Activated CD4-positive, alpha-beta T cell treated with anti-CD3 and anti-CD28 coated beads for 4 hours (primary cell): ENCODE measurements at places on chromosomes 7 and 10.

DNA sequence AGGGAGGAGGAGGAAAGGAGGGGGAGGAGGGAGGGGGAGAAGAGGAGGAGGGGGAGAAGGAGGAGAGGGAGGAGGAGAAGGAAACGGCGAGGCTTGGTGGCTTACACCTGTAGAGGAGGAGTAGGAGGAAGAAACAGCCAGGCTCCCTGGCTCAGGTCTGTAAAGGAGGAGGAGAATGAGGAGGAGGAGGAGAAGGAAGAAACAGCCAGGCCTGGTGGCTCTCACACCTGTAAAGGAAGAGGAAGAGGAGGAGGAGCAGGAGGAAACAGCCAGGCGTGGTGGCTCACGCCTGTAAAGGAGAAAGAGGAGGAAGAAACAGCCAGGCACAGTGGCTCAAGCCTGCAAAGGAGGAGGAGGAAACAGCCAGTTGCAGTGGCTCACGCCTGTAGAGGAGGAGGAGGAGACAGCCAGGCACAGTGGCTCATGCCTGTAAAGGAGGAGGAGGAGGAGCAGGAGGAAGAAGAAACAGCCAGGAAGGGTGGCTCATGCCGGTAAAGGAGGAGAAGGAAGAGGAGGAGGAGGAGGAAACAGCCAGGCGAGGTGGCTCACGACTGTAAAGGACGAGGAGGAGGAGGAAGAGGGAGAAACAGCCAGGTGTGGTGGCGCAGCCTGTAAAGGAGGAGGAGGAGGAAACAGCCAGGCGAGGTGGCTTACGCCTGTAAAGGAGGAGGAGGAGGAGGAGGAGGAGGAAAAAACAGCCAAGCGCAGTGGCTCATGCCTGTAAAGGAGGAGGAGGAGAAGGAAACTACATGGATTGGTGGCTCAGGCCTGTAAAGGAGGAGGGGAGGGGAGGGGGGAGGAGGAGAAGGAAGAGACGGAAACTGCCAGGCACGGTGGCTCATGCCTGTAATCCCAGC, 14.9 kb upstream of the CRCP start:
- DNase-seq = peak; percentile 8

- DNase-seq = no peak
These were observed 15.5 kb upstream of the SEMA3C start for GRCh38 chr7:80934321-80934720.

GRCh38 chr7:51620706-51621105, 304.1 kb upstream of the COBL start:
- no peak for DNase-seq

DNA sequence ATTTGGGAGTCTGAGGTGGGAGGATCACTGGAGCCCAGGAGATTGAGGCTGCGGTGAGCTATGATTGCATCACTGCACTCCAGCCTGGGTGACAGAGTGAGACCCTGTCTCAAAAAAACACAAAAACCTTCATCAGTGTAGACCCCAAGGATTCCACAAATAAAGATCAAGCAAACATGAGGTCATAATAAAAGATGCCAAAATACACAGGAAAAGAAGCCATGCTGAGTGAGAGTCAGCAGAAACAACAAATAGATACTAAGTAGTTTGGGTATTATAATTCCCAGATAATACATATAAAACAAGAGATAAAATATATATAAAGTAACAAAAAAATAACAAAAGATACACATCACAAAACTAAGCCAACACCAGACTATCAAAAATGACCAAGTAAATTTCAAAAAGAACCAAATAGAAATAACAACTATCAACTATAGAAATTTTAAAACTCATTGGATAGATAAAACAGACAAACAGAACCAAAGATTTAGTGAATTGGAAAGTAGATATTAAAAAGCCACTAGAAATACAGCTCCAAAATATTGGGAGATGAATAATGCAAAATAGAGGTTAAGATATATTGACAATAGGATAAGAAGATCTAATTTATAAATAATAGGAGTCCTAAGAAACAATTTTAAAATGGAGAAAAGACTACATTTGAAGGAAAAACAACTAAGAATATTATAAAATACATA, 48.9 kb upstream of the FHIP2A start:
- no peak for DNase-seq

DNA sequence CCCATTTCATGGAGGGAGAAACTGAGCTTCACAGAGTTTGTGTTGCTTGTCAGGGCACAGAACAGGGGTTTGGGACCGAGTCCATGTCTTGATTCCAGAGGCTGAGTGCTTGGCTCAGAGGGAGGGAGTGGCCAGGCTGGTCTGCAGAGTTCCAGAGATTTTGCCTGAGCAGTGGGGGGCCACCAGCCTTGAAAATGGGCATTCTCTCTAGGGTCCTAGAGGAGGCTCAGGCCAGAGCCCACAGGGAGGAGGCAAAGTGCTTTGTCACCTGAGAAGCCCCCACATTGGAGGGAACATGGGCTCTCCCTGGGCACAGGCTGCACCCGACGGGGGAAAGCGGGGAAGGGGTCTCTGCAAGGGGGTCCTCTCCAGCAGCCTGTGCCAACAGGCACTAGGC, 51.5 kb downstream of the DOCK1 start:
- DNase-seq = no peak

- DNase-seq = no peak
These were observed 212.1 kb upstream of the PPP1R3A start for GRCh38 chr7:114130866-114131265.

- DNase-seq = no peak
These were observed 4.5 kb downstream of the CPED1 start for GRCh38 chr7:120992965-120993494.

DNA sequence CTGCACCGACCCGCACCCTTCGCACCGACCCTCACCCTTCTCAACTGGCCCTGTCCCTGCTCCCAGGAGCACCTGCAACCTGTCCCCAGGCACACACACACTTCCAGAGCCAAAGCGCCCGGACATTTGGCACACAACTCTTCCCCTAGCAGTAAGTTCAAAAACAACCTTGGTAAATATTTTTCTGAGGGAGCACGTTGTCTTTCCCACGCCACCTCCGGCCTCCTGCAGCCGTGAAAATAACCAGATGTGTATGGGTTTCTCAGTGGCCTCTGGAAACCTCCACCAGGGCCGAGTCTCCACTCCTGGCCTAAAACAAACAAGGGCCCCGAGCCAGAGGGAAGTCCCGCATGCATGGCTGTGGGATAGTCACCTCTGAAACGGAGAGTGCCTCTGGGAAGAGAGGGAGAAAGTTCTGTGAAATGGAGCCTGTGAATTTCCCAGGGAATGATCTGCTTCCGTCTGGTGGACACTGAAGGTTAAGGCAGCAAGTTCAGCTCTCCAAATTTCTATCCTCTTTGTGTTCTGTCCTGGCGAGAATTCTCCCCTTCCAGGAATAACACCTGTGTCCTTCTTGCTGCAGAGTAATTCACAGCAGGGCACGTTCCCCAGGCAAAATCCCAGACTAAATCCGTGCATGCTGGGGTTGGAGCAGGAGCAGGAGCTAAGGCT, 15.8 kb downstream of the PODXL start:
- no peak for DNase-seq

DNA sequence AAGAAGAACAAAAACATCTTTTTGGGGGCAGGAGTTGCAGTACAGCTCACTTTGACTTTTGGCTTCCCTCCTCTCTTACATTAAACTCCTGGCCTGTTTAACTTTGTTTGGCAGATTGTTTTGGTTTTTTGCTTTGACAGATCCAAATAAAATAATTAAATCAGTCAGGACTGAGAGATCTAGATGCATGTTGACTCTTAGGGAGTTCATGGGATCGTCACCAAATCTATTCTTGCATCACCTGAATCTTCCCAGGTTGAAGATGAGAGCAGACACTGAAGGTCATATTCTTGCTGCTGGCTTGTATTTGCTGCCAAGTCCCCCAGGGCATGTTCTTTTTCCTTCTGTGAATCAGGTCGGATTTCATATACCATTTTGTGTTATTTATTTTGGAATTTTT, 759.4 kb downstream of the CNTNAP2 start:
- DNase-seq = no peak

DNA sequence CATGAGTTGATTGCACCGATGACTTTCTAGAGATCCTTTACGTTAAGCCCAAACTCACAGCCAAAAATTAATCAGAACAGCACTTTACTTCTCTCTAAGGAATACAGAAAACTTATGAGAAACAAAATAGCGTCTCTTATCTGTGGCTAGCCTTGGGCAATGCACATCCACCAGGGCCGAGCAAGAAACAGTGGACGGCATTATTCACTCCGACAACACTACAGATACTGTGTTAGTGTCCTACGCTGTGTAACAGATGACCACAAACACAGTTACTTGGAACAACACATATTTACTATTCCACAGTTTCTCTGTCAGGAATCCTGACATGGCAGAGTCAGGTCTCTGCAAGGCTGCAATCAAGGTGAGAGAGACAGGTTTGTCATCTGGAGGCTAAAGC, 598.3 kb upstream of the ADARB2 start:
- DNase-seq = no peak

DNA sequence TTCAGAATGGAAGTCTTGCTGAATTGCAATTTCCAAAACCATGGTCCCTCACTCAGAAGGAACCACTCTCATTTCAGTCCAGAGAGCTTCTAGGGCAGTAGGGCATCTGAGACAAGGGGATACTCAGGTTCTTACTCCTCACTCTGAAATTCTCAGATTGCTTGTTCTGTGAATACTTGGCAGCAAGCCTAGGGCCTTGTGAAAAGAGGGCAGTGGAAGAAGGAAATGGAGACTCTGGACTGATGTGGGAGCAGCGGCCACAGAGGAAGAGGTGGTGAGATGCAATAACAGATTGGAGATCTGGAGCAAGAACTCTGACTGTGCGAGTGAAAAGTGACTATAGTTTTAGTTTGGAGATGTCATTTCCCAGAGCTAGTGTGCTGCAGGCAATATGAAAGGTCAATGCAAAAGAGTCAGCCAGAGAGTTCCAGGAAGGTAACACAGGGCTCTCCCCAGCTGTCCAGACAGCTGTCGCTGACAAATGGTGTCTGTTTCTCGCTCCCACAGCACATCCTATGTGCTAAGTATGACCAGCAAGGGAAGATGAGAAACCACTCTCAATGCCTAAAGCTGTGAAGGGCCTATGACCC, 291.6 kb upstream of the KIAA1217 start:
- no peak for DNase-seq

DNA sequence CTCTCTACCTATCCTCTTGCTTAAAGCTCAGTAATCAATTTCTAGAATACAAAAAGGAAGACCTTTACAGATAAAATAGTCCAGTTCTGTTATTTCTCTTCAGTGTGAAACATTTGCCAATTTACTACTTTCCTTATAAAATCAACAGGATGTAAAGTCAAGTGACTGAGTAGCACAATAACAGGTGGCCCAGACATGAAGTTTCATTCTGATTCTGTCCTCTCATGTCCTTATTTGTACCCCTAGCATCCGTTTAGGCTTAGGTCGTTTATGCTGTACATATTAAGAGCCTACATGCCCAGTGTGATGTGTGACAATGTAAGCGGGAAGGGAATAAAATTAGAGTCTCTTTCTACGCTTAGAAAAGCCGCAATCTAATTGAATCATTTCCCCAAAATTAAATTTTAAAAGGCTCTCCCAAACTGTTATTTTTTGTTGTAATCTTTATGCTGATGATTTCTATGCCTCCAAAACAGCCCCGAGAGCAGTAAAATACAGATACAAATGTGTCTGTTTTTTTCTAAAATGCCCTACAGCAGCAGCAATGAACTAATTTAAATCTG, 29.1 kb downstream of the EPC1 start:
- DNase-seq = no peak
